SHP77 (cell line): ENCODE measurements at places on chromosomes 5 and 9.

DNA sequence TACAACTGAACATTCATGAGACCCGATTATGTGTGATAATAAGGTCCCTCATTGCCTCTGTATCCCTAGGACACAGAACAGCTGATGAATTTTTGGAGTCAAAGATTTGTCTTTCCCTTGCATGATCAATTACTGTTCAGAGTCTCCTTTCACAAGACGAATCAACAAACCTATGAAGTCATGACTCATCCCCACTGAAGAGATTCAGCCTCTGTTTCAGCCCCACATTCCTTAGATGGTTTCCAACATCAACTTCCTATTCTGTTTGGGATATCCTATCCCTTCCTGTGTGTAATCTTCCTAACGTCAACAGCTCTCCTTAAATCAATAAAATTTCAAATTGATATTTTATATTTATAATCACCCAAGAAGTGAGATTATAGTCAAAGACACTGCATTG is 199.0 kb downstream of the DNAH5 start:
- no peak for DNase-seq

DNA sequence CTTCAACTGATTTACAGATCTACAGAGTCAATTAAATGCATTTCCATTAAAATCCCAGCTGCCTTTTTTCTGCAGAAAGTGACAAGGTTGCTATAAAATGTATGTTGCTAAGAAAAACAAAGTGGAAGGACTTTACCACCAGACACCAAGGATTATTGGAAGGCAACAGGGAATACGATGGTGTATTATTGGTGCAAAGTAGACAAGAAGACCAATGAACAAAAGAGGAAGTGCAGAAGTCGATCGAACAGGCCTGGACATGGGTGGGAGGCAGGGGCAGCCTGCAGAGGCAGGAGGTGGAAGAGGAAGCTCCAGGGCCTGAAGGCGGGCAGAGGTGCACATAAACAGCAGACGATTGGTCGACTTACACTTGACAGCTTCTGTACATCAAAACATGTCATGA is 10.6 kb upstream of the SLC6A19 start:
- DNase-seq: no peak

DNA sequence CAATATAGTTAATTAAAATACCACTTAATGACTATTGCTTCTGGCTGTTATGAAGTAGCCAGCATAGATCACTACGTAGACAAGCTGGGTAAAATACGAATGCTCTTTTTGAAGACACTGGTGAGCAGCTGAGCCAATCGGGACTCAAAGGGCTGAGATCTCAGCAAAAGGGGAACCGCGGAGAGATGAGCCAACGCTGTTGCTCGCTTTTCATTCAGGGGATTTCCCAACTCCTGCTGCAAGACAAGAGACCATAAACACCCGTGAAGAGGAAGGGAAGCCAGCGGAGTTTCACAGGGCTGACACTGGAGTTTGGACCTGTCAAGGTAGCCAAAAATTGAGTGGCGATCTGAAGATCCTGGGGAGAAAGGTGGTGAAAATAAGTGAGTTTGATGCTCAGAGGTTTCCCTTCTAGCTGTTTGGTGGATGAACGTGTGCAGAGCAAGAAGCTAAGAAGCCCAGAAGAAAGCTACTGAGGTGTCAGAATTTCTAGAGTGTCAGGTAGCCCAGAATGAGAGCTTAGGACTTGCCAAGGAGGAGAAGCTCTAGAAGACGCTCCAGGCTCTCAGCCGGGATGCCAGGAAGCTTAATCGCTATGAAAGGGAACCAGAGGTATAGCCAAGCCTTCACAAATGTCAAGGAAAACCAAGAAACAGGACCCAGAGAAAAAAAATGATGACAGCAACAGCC is 79.6 kb upstream of the RNU6ATAC start:
- DNase-seq: no peak

- DNase-seq: no peak
Measured at GRCh38 chr9:113537229-113537810, 73.8 kb downstream of the RGS3 start.

DNA sequence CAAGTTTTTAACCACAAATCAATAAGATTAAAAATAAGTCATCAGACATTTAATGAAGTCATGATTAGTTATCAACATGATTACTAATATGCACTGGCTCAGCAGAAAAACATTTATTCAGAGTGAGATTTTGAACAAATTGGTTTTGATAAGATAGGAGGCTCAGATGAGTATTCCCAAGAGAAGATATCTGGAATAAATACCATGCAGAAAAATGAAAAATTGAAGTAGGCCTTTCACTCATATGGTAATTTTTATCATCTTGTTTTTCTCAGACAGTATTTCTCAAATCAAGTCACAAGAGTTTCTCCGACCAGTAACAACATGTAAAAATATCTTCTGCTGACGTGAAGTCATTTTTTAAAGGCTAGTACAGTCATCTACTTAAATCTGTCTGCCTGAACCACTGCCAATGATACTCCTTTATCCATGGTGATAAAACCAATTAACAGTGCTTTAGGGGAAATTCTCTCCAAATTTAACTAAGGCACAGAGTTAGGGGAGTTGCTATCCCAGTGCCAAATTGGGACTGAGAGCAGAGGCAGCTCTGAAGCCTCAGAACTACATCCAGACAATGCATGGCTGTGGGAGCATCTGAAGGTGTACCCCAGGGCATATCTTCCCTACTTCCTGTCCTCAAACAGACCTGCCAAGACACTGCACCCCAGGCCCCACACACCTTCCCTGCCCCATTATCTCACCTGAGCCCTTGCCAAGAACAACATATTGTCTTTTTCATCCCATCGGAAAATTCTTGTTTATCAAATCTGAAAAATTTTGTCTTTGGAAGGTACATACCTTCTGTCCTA is 105.5 kb upstream of the TSLP start:
- no peak for DNase-seq

DNA sequence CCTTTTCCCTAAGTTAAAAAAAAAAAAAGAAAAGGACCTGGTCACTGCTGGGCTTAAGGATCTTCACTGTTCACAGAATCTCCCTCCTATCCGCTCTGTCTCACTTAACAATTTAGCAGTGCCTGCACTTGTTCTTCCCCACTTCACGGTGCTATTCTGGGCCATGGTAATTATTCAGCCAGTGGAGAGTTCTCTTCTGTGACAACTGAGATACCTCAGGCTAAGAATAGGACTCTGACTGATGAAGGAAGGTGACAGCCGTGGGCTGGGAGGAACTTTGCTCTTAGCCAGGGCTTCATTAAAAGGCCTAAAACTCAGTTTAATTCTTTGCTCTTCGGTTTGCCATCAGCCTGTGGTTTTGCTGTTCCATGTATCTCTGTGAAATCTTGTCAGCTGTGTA is 51.9 kb upstream of the ENTREP1 start:
- DNase-seq: no peak

DNA sequence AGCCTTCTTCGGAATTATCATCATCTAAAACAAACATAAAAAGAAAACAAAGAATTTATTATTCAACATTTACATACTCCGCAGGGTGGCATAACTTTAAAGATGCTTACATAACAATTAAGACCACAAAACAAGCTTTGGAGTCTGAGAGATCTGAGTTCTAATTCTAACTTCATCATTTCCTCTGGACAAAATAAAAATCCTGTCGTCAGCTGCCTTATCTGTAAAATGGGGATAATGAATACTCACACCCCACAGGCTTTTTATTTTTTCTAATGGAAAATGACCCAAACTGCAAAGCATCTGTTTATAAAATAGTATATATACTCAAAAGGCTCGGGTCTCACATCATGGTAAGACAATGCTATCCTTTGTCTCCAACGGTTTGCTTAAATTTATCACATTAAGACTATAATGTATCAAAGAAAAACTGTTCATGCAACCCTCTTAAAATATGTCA is 4.3 kb downstream of the ARRDC3 start:
- no peak for DNase-seq

DNA sequence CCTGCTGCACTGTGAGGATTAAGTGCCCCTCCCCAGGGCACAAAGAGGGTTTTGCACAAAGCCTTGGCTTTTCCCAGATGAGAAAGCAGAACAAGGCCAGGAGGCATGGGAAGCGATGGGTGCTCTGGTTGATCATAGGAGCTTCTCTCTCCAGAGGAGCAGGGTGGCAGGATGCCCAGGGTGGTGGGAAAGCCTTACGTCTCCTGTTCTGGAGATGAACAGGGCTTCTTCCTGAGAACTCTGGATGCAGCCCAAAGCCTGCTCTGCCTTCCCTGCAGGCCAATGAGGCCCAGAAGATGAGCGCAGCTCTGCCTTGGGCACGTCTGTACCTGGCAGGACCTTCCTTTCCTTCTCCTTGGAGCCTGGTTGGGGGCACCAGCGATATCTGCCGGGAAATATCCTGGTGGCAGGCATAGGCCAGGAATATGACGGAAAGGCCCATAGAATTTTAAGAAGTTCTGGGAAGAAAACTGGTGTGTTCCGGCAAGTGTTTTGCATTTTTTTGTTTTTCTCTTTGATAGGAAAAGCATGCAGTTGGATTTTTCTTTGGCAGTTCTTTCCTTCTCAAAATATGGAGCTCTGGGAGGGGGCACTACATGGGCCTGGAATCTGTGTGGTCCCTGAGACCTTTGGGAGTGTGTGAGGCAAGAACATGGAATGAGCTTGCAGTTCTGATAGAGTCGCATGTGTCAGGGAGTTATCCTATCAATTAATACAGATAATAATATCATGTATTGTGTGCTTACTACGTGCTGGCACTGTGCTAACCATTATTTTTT is 253.2 kb upstream of the KLF4 start:
- no peak for DNase-seq

DNA sequence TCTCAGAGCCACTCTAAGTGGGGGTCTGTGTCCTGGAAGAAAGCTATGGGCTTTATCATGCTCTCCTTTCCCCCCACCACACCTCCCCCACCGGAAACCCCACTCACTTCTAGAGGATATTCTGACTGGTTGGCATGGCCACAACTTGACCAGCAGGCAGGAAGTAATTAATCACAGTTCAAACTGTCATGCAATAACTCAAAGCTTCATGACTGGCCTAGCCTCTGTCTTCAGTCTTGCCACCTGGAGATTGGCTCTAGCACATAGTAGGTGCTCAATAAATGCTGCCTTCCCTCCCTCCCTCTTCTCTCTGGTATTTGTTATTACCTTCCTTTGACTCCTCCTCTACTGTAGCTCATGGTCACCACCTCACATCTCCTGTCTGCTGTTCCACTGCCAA is 124.7 kb downstream of the GABBR2 start:
- DNase-seq: no peak

DNA sequence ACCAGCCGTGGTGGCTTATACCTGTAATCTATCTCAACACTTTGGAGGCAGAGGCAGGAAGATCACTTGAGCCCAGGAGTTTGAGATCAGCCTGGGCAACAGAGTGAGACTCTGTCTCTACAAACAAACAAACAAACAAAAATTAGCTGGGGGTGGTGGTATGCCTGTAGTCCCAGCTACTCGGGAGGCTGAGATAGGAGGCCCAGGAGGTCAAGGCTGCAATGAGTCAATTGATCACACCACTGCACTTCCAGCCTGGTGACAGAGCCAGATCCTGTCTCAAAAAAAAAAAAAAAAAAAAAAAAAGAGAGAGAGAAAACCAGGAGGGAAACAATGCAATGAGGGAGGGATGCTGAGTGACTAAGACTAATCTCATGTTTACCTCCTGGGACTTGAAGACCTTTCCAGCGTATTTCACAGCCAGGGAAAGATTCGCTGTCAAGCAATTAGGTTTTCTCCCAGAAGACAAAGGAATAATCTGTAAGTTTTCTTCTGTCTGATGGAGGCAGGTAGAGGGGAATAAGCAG is 51.1 kb upstream of the MIER3 start:
- DNase-seq: no peak

DNA sequence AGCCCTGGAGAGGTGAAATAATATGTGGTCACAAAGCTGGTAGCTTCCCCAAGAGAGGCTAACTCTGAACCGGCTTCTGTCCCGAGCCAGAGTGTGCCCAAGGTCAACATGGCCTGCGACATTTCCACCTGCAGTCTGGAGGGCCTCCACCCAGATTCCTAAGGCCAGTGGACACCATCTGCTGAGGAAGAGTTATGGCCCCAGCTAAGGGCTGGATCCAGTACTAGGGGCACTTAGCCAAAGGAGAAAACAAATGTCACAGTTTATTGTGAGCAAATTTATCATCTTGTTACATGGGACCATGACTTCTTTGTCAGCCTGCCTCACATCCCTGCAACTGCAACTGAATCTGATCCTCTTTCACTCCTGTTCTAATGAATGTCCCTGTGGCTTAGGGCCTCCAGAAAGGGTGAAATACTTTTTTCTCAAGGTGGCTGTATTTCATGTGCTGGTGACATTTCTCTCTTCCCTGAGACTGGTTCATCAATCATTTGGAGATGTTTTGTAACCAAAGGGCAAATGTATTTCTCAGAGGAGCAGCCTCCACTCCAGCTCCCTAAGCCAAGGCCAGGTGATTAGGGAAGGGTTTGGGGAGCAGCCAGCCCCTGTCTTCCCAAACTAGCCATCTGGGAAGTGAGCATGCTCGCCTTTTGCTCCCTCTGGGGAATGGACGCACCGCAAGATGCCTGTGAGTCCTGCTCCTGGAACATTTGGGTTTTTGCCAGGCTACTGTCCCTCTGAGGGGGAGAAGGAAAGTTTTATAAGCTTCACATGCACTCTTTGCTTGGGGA is 148.3 kb downstream of the CMYA5 start:
- no peak for DNase-seq

- DNase-seq: no peak
Measured at GRCh38 chr9:129201289-129201688, 23.2 kb upstream of the IER5L start.

- no peak for DNase-seq
Measured at GRCh38 chr5:158841481-158842276, 258.0 kb downstream of the EBF1 start.

DNA sequence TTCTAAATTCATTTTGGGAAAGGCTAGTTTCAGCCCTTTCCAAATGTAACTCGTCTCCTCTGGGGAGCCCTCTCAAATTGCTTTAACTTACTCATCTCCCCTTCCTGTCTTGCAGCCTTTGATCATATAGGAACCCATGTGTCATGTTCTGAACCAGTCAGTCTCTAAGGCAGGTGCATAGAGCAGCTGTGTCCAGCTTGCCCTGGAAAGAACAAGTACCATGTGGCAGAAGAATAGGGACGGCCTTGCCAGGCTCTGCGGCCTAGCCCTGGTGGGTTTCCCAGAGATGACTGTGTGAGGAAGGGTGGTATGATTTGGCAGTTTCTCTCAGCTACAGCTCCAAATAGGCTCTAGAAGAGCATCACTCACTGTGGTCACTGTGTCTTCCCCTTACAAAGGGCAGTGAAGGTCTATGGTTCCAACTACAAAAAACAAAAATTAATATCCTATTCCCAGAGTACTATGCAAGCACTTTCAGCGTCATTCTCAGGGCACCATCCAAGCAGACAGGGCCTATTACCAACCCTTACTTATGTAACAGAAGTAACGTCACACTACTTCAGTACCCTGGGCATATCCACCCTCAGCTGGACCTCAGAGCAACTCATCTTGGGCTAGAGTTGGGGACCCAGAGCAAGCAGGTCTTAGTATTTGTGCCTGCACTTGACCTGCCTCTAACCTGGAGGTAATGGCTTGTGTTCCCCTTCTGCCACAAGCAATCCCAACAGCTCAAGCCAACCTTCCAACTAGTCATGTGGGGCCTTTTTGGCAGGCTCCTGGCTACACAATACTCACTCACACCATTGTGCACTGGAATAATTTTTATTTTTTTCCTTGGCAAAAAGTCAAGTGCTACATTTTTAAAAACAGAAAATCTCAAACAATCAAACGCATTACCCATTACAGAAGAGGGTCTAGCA is 37.2 kb upstream of the UBAP2 start:
- DNase-seq: no peak

- no peak for DNase-seq
Measured at GRCh38 chr5:53515988-53516387, 35.6 kb downstream of the FST start.

GRCh38 chr9:98182069-98182820 is 10.2 kb downstream of the CORO2A start:
- no peak for DNase-seq
